Chondrocyte (in vitro differentiated cells): ENCODE measurements at places on chromosomes 6 and 20.

DNA sequence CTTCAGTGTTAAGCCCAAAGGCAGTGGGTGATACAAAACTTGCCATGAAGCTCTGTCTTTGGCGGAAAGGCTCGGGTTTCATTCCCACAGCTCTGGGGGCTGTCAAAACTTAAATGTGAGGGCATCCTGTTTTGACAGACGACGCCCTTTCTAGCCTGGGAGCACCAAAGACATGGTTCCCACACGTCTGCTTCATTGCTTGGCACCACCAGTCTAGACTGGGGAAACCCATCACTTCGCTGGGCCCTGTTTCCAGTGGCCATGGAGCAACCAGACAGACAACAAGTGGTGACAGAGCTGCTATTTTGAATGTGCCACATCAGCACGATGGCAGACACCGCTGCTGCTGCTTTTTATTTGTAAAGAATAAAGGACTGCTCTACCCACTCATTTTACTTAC is 127.5 kb downstream of the SASH1 start:
- DNase-seq: no peak

DNA sequence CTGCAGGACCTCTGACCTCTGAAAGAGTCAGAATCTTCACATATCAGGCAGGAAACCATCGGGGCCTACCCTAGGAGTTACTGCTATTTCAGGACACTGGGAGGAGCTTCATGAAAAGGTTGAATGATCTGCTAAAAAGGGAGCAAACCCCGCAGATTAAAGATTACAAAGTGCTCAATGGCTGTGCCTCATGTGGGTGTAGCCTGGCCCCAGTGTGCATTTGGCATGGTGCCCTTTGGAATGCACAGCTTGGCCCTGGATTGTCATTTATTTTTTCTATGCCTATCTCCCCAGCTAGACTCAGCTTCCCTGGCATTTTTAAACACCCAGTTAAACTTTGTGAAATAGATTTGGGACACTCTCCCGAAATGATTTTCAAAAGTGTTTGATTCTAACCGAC is 368.5 kb upstream of the SPTLC3 start:
- DNase-seq: no peak

GRCh38 chr20:4154958-4155411 is 139.6 kb upstream of the RNF24 start:
- DNase-seq: peak; percentile 61

- DNase-seq: no peak
These were observed 43.2 kb downstream of the C6orf118 start for GRCh38 chr6:165266191-165266590.

- DNase-seq: no peak
These were observed 23.1 kb downstream of the ENPP3 start for GRCh38 chr6:131660195-131660594.

GRCh38 chr20:16761305-16761829 is 13.2 kb downstream of the OTOR start:
- no peak for DNase-seq

- no peak for DNase-seq
These were observed 3.0 kb upstream of the NANP start for GRCh38 chr20:25626779-25627178.

- DNase-seq: no peak
These were observed 40.0 kb downstream of the SF3B5 start for GRCh38 chr6:144055121-144055931.

DNA sequence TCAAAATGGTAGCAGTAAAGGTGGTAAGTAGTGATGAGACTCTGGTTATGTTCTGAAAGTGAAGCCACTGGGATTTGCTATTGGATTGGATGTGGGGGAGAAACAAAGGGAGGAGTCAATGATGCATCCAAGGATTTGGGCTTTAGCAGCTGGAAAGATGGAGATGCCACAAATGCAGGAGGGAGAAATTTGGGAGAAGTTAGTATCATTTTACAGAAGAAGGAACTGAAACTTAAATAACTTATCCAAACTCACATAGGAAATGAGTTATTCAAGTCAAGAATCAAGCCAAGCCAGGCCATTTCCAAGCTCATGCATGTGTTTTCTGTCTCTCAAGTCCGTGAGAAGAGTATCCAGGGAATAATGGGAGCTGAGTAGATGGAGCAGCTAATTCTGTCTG is 155.1 kb upstream of the TNFAIP3 start:
- no peak for DNase-seq

DNA sequence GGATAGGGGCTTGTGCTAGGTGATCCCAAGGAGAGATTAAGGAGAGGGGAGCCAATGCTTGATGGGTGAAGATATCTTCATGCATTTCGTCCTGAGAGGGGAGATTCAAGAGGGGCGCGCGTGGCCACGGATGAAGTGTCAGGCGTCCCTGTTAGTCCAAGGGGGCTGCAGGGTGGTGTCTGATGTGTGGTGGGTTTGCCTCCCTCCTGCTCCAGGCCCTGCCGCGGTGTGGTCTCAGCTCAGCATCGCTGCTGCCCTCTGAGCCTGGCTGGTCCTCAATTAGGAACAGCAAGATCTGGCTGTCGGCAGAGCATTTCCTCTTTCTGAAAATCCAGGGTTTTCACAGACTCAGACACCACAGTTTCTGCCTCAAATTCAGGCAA is 318.0 kb downstream of the THBS2 start:
- no peak for DNase-seq

DNA sequence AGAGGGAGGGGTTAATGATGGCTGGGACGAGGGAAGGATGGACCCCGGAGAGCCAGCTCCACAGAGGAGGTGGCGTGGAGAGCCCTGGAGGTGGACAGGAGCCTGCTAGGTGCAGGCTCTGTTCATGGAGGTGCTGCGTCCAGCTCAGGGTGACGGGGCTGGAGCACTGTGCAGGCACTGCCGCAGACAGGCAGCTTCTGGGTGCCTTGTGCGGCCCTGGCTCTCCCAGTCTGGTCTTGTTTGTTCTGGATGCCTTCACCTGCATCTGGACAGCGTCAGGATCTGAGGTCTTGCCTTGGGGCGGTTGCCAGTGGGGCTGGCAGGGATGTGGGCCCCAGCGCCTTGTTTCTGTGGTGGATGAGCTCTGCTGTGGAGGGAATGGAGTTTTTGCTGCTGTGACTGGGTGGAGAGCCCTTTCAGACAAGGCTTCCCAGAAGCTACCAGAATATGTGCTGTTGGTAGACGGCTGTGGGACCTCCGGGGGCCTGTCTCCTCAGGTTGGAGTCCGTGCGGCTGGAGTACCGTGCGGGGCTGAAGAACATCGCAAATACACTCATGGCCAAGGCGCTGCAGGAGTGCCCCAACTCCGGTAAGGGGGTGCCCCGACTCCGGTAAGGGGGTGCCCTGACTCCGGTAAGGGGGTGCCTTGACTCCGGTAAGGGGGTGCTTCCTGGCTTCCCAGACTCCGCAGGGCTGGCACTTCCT is 7.8 kb upstream of the C20orf204 start:
- no peak for DNase-seq

DNA sequence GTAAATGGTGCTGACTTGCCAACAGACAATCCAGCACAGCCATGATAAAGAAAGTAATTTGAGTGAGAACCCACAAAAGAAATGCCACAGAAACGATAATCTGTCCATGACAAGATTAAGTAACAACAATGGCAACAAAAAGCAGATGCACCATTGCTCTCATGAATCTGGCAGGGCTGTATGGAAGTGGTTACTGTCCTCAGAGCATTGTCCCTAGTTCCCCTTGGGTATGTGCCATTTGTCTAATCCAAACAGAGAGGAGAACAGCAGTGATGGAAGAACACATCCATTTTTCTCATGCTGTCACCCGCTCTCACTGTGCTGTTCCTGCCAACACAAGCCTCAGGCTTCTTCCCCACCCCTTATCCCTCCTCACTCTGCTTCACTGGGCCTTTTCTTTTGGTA is 65.8 kb downstream of the REV3L start:
- DNase-seq: no peak

DNA sequence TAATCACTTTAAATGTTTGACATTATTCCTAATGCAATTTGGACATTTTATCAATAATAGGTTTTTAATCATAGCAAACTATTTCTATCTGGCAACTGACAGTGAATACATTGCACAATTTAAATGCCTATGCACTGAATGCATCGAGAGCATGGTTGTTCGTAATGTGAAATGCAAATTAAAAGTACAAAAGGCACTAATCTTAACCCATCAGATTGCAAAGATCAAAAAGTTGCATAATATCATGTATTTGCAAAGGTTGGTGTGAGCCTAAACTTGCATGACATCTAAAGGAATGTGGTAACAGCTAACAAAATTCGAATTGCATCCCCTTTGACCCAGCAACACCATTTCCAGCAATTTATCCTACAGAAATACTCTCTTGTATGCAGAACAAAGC is 469.9 kb upstream of the IRAK1BP1 start:
- no peak for DNase-seq

GRCh38 chr6:133906050-133906449 is 17.1 kb downstream of the TCF21 start:
- DNase-seq: no peak

DNA sequence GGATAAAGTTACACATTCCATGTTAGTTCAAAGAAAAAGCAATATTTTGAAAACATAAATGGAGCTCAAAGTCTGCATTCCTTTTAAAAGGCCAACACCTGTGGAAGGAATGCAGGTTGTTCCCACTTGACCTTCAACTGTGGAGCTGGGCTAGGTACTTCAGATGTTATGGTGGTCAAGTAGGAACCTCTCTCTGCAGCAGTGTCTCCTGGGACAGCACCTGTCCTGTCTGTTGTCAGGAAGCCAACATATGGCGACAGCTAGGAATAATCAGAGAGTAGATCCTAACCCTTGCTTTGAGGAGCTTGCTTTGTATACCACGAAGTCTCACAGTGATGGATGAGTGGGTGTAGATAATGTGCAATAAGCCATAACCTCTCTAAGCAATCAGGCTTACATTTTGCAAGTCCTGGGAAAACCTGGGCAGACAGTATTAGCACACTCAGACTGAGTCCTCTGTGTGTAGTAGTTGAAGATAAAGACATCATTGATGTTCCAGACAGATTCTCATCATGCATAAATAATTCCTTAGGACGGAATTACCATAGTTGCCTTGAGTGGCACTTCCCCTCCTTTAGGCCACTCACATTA is 347.5 kb downstream of the PRL start:
- no peak for DNase-seq

- no peak for DNase-seq
These were observed 95.7 kb upstream of the HMGCLL1 start for GRCh38 chr6:55674672-55675071.

DNA sequence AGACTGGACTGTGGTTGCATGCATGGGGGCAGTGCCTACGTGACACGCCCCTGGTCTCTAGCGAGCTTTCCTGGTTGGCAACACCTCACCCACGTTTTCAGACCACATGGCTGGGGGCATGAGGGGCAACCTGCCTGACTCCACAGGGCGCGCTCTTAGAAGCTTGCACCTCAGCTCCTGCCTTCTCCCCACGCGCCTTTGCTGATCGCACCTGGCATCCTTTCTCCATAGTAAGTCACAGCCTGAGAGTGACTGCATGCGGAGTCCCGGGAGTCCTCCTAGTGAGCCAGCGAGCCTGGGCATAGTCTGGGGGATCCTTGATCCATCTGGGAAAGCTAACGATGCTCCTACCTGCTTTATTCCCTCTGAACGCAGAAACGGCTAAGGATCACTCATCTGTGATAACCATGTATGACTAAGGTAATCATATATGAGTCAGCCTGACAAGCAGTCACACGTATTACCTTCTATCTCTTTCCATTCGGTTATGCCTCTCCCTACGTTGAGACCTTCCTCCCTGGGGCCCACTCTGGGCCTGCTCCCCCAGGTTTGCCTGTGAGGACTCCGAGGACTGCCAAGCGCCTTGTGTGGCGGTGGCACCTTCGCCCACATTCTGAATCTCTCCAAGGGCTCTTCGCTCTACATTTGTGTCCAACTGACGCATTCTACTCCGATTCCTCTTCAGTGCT is 4.5 kb downstream of the TCFL5 start:
- peak; percentile 62 for DNase-seq

DNA sequence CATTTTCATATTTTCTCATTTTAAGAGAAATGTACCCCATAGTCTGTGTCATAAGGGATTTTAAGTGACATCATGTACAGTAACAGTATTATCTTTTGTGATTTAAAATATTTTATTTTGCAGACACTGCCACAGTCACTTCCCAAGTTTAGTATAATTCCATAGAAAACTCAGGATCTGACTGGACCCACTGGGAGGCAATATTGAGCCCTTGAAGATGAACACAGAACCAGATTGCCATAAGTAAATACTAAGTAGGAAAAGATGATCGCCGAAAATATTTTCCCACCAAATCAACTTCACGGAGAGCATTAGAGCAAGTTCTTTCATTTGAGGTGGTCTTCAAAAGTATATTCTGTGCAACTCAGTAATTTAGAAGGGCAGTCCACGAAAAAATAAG is 17.6 kb upstream of the PKHD1 start:
- DNase-seq: no peak

- no peak for DNase-seq
These were observed 10.7 kb upstream of the PLEKHG1 start for GRCh38 chr6:150588888-150589499.

DNA sequence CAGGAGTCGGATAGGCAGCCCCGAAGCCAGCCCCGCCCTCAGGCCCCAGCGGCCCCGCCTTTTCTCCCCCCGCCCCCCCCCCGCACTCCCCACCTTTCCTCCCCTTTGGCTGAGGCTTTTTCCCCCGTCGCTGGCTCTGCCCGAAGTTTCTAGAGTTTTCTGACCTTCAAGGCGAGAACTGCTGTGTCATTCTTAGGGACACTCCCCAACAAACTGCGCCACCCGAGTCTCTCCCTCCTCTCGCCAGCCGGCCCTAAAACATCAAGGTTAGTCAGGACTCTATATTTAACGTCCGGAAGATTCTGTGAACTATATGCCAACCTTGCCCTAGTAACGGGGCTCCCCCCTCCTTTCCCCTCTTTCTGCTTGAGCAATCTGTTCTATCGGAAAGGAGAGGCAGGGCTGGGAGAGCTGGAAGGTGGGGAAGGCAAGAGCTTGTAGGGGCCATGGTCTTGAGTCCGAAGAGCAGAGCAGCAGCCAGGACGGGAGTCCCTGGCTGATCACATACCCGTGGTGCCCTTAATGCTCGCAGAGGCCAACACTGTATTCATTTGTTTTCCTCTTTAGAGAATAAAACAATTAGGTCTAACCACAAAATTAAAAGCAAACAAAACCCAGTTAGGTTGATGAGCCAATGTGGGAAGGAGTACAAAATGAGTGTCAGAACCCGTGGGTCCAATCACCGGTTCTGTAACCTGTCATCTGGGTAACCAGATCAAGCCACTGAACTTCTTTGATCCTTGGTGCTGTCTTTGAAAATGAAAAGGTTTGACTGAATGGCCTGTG is 5.3 kb upstream of the HSPA1B start:
- DNase-seq: peak; percentile 58

- DNase-seq: no peak
These were observed 6.3 kb downstream of the MICAL1 start for GRCh38 chr6:109449064-109449794.

GRCh38 chr6:20400456-20401204 is 1.0 kb upstream of the E2F3 start:
- DNase-seq: no peak

- DNase-seq: no peak
These were observed 226.5 kb downstream of the BTBD9 start for GRCh38 chr6:38413102-38413800.

- DNase-seq: no peak
These were observed 31.4 kb downstream of the SLC35F1 start for GRCh38 chr6:117938311-117938995.
